Mucosa of gallbladder (tissue), 1 donor: ENCODE measurements at places on chromosomes 11 and 22.

DNA sequence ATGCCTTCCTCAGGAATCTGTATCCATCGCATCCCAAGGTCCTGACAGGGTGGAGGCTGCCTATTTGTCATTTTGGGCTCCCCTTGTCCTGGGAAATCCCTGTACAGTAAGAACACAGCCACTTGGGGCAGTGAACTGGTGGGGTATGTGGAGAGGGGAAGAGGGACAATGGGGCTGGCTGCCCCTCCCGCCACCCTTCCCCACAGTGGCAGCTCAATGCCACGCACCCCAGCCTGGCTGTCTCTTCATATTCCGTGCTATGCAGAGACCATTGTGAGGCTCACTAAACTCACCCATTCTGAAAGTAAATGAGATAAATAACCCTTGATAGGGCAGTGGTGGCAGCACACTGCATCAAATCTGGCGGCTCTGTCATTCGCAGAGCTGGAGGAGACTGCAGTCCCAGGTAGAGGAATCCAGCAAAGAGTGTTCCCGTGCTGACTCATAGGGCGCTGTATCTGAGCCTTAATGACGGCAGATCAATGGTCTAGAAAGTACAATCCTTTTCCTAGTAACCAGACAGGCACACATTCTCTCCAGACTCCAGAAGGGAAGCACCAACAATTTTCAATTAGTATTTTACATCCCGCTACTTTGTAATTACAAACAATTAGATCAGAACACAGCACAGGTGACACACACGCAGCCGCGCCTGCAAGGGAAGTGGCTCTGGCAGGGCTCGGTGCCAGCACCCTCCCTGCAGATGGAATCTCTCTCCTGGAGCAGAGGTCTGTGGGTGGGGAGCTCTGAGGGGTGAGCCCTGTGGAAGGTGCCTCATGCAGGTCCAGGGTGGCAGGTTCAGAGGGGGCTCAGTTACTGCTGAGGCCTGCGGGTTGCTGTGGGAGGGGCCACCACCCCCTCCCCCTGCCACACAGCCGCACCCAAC is 167.9 kb upstream of the B3GAT1 start:
- peak; percentile 19 for DNase-seq

- DNase-seq = no peak
Measured at GRCh38 chr11:65528819-65529350, 4.0 kb downstream of the SCYL1 start.

- no peak for DNase-seq
Measured at GRCh38 chr11:1295086-1295485, 14.3 kb downstream of the TOLLIP start.

GRCh38 chr11:69572233-69572860 is 68.6 kb upstream of the CCND1 start:
- DNase-seq = no peak

DNA sequence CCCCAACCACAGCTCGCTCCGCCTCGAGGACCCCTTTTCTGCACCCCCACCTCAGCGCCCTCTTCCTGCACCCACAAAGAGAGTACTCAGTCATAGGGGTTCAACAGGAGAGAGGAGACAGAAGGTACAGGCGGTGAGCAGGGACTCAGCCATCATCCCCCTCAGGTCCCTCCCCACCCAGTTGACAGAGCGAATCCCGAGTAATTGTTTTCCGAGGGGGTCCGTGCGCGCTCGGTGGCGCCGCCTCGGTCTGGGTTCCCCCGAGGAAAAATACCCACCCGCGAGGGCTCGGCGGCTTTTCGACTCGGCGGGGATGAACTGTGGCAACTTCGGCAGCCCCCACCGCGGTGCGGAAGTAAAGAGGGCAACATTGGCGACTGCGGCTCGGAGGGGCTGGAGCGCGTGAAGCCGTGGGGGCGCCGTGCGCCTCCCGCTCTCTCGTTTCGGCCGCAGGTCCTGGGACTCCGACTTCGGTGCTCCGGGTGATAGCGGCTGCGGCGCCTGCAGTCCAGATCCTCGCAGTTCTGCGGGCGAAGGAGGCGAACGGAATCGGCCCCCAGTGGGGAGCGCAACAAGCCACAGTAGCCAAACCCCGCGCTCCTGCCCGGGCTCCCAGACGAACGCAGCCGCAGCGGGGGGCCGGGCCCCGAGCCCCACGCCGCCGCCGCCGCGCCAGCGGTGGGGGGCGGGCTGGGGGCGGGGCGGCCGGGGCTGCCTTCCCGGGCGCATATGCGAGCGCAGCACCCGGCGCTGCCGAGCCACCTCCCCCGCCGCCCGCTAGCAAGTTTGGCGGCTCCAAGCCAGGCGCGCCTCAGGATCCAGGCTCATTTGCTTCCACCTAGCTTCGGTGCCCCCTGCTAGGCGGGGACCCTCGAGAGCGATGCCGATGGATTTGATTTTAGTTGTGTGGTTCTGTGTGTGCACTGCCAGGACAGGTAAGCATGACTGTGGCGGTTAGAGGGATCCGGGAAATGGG is at the start of gene NELL1:
Gene NELL1 (plus strand): TSS at position 743 of the 976 bp plus-strand sequence.
- DNase-seq = no peak

DNA sequence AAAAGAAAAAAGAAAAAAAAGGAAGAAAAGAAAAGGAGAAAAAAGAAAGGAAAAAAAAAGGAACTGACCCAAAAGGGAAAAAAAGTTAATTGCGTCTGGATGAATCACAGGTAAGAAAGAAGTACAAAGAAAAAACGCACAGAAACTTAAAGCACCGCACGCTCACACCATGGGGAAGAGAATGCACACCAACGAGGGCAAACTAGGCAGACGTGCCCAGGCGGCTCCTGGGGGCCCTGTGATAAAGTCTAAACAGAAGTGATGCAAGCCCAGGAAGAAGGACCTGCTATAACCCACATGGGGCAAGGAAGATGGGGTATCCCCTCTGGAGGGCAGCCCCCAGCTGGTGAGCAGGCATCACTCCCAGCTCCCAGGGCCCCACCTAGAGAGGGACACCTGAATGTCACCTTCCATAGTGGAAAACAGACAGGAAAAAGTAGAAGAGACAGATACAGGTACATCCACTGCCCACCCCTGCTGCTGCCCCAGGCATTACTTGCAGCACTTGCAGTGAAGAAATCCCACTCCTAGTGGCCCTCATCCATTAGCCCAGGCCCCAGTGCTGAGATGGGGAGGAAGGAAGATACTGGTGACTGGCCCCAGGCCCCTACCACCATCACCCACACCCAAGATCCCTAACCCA is 28.9 kb downstream of the NAP1L4 start:
- DNase-seq = no peak

DNA sequence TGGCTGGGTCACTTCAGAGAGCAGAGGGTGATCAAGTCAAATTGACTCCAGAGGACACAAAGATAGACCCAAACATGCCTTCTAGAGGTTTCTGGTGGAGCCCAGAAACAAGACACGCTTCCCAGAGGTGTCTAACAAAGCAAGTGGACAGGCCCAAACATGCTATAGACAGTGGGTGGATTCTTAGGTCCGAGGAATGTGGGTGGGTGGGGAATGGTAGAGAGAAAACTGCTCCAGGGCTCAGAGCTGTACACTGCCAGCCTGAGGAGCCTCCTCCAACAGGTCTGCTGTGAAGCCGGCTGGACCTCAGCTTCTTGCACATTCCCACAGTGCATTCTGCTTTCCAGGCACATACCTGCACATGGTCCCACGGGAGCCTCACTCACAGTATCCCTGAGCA is 116.8 kb upstream of the NECTIN1 start:
- no peak for DNase-seq

DNA sequence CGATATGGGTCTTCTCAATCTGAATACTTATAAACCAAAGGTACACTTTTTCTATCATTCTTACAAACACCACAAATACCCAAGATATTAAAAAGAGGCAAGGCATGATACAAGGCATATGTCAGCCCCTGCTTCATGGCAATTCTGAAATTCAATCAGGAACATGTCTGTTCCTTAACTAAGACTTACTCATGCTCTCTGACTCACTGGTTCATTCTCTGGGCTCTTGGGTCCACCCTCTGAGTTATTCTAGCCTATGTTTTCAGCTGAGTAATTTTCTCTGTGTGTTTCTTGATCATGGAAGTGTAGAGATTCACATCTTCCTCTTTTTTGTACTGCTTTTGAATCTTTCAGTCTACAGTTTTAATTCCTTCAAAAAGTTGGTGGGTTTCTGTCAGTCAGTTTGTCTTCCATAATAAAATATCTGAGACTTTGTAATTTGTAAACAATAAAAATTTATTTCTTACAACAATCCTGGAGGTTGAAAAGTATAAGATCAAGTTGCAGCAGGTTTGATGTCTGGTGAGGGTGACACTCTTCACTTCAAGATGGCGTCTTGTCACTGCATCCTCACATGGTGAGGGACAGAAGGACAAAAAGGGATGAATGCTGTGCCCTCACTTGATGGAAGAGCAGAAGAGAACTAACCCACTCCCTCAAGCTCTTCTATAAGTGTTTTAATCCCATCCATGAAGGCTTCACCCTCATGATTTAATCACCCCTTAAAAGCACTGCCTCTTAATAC is 211.7 kb downstream of the FAM76B start:
- DNase-seq = no peak

DNA sequence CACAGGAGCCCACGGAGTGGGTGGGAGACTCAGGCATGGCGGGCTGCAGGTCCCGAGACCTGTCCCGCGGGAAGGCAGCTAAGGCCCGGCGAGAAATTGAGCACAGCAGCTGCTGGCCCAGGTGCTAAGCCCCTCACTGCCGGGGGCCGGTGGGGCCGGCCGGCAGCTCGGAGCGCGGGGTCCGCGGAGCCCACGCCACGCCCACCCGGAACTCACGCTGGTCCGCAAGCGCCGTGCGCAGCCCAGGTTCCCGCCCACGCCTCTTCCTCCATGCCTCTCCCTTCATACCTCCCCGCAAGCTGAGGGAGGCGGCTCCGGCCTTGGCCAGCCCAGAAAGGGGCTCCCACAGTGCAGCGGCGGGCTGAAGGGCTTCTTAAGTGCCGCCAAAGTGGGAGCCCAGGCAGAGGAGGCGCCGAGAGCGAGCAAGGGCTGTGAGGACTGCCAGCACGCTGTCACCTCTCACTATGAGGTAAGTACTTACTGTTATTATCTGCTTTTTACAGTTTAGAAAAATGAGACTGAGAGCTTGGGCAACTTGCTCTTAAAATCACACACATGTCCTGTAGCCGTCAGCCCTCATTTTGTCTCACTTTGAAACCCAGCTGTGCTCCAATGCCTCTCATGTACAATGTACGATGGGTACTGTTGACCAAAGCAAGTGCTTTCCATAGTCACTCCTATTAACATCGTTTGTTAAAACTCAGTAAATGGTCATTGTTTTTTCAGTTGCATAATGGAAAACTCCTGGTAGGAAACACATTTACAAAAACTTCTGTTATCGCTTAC is 12.2 kb upstream of the OR10D3 start:
- DNase-seq = no peak

DNA sequence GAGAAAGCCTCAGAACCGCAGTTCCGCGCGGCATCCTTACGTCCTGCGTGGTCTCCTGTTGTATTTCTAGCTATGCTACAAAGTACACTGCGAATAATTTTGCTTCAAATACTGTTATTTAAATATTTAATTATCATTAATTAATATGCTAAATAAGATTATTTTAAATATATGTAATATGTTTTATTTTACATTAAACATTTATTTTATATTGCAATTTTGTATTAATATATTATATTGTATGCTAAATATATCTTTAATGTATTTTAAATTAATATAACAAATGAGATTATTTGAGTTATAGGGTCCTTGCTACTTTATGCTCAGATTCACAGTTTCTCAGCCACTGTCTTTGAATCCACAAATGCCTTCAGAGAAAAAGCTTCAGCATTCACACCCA is 436.7 kb downstream of the BRD1 start:
- DNase-seq = no peak

GRCh38 chr11:35144806-35145205 is 5.8 kb downstream of the CD44 start:
- DNase-seq = no peak

- no peak for DNase-seq
Measured at GRCh38 chr11:122305426-122306320, 189.7 kb upstream of the BLID start.

DNA sequence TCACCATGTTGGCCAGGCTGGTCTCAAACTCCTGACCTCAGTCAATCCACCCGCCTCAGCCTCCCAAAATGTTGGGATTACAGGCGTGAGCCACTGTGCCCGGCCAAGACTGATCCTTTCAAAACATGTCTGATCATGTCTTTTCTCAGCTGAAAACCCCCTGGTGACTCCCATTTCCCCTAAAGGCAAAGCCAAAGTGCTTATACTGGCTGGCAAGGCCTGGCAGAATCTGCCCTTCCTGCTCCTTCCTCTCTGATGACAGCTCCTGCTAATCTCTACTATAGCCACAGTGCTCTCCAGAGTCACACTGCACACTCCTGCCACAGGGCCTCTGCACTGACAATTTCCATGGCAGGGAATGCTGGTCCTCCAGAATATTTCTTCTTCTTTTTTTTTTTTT is 2.6 kb upstream of the MCHR1 start:
- no peak for DNase-seq

DNA sequence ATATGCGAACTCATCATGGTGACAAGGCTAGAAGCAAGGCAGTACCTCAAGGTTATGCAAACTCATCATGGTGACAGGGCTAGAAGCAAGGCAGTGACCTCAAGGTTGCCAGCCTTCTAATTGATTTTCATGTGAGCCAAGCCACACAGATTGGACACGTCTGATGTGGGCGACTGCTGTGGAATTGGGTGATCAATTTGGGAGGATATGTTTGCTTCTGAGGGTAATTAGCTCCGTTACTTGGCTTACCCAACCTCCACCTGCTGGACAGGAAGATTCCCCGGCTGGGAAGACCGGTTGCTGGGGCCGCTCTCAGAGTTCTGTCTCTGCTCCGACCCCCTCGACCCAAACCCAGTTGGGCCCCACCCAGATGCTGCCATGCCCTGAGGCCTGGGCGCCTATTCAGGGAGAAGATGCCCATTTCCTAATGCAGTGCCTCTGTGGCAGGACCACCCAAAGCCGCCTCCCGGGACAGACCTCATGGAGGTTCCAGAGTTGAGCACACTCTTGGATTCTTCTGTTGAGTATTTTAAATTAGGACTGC is 69.9 kb upstream of the SHANK2 start:
- no peak for DNase-seq

DNA sequence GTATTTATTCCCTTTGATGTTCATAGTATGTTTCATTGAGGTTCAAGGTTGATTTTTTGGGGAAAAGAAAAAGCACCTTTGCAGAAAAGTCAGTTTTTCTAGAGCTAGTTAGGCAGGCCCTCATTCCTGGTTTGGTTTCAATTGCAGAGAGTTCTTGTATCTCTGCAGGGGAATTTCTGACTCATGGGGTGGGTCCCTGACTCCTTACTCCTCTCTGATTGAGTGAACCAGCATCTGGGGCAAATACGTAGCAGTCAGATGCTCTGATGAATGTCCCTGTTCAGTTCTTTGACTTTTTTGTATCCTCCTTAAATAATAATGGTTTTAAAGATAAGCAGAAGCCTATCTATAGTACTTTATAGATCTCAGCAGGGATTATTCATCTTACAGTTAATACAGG is 7.7 kb upstream of the NCR3LG1 start:
- DNase-seq = no peak

- no peak for DNase-seq
Measured at GRCh38 chr11:72425053-72425980, 9.0 kb downstream of the CLPB start.
